Activated CD8-positive, alpha-beta memory T cell treated with anti-CD3 and anti-CD28 coated beads, Interleukin-2, amount 50 U/mL, for 4 hours (primary cell): ENCODE measurements at places on chromosomes 4 and X.

DNA sequence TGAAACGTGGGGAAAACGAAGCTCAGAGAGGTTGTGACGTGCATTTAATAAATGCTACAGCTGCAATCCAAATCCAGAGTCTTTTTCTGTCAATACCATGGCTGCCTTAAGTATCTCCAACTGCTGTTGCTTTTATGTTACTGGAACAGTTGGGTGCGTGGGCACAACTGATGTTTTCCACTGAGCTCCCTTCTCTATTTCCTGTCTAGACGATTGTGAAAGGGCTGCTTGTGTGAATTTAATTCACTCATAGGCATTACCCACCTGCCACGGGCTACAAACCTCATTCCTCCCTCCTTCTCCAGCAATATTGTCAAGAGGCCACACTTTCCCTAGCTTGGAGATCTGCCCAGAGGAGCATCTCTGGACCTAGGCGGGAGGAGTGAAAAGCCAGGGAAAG is 526.0 kb downstream of the MID1IP1 start:
- peak; percentile 38 for DNase-seq

DNA sequence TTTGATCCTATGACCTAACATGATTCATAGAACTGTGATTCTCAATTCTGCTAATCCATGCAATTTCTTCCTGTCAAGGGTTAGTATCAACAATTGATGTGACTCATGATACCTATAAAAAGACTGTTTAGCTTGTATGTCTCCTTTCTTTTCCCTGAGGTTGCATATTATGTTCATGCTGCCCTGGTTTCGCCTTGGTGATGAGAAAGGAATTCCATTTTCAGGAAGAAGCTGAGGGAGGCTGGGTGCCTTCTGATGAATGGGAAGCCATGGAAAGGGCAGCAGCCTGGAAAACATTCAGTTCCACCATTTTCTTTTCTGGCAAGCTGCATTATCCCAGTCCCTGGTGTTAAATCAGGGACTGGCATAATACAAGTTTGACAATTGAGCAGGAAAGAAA is 976.5 kb downstream of the RPA4 start:
- DNase-seq, result no peak

DNA sequence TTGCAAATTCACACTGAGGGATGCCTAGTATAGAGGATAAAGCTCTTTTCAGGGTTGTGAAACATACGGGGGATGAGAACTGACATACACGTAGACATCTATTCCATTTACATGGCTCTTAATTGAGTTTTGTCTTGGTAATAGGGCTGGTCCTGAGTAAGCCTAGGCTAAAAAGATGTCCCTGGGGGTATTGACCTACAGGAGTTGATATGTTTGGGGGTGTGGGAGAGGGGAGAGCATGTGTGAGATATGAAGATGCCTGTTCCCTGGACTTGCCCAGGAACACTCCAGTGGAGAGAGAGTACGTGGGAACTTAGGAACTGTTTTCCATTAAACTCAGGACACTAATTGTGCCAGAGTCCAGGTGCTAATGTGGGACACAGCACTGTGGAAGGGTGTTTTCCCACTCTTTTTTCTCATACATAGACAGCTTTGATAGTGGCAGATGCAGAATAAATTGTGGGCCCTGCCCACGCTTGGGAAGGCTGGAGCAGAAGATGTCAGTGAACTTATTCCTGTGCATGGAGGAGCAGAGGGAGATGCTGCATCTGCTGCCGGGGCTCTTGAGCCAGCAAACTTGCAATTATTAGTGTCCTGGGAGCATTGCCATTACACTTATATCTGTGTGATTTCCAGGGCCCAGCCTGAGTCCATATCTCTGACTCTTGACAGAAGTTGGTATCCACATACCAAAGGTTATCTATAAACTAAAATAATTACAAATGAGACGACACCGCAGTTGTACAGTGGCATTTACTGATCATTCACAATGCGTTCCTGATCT is 20.7 kb downstream of the SYNPO2 start:
- no peak for DNase-seq

DNA sequence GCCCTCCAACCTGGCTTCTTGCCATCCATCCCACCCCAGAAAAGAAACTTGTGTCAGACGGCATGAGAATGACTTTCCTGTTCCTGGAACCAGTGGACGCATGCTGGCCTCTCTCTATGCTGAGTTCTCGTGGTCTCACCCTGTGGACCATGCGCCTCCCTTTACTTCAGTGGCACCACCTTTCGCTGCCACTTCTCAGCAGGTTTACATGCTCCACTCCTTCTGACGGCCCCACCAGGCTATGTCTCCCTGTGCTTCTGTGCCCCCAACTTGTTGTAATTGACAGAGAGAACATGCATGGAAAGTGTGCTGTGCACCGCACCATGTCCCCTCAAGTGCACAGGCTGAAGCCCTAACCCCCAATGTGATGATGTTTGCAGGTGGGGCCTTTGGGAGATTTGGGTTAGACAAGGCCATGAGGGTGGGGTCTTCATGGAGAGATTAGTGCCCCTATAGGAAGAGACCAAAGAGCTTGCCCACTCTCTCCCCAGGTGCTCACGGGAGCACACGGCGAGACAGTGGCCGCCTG is 3.1 kb upstream of the PPP2R2C start:
- DNase-seq, result no peak

DNA sequence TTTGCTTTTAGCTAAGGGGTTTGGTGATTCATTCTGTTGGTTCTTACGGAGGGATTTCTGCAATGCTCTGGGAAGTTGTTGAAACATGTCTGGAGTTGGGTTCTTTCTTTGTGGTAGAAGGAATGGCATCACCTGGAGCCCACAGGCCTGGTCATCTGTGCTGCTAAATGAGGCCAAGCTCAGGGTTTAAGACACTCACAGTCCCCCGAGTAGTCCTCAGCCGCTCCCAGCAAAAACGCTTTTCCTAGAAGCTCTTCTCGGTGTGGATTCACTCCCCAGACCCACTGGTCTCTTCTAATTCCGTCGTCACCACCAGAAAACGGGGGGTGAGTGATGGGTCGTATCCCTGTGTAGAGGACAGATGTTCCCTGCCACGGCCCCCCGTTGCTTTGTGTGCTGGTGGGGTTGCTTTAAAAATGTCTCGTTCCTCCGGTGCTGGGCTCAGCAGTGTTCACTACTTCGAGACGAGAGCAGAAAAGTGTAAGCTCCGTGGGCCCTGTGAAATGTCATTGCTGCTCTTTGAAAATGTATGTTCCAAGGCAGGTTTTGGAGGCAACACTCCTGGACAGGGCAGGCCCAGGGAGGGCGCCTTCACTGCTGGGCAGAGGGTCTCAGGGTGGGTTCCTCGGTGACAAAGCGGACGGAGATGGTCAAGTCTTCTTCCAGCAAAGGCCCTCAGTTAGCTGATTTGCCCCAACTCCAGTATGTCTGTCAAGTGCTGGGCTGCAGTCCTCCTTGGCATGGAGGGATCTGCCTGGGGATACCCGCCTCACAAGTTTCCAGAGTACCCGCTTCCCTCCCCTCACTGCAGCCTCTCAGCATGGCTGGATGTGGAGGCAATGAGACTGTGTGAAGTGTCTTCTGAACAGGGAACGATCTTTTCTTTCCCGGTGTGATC is 37.3 kb downstream of the PSAPL1 start:
- no peak for DNase-seq

GRCh38 chrX:152960115-152960514 is 33.8 kb downstream of the PNMA5 start:
- DNase-seq, result no peak

GRCh38 chr4:4735136-4735750 is 124.2 kb upstream of the MSX1 start:
- no peak for DNase-seq

DNA sequence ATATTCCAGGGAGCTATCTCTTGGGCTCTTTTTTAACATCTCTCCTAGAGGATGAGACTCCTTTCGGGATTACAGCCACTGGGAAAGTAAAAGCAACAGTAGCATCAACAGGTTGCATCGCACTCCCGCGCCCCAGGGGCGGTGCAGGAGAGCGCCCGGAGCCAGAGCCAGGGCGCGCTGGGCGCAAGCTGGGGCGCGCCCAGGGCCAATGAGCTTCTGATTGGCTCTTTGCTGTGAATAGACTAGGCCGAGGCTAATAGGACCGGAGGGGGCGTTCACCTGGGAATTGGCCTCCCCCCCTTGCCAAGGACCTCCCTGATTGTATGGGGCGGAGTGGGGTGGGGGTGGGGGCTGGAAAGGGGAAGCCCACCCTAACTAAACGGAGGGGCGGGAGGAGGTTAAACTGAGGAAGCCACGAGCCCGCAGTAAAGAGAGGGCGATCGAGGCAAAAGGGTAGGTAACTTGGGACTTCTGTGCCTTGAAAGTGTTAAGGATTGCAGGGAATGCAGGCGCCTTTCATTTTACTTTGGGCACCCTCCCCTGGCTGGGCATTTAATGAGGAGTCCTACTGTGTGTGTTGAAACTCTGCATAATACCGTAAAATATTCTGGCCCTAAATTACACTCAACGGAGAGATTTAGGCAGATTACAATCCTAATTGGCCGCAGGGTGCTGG is 1.1 kb upstream of the ATOH1 start:
- DNase-seq, result no peak

GRCh38 chr4:39713691-39714090 is 15.8 kb downstream of the UBE2K start:
- DNase-seq, result no peak

GRCh38 chrX:38273453-38273852 is 52.8 kb upstream of the SRPX start:
- no peak for DNase-seq

DNA sequence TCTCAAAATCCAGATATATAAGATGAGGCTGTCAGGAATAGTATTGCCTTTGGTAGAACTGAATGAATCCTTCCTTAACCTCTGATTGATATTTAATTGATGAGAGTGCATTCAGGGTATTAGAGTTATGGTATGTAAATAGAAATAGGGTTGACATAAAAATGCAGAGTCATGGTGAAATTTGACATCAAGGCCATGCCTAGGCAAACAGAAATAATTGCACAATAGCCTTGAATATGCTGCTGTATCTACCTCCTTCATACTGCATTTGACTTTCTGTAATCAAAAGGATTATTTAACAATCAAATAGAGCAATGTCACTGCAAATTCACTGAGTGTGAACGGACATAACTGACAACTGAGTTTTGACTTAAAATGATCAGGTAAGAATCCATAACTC is 1316.3 kb downstream of the STIM2 start:
- no peak for DNase-seq

DNA sequence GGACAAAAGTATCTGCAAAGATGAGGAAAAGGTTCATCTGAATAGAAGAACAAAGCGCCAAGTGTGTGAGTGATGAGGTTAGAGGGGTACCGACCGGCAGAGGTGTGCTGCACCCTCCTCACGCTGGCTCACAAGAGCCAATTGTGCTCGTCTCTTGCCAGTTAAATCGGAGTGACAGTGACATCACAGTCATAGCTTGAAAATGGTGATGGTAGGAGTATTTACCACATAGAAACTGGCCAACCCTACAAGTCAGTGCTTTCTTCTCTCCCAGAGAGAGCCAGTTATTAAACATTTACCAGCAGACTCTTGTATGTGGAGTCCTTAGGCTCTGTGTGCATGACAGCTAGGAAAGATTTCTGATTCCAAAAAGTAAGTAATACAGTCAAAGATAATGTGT is 32.4 kb downstream of the CLDN22 start:
- DNase-seq, result no peak

DNA sequence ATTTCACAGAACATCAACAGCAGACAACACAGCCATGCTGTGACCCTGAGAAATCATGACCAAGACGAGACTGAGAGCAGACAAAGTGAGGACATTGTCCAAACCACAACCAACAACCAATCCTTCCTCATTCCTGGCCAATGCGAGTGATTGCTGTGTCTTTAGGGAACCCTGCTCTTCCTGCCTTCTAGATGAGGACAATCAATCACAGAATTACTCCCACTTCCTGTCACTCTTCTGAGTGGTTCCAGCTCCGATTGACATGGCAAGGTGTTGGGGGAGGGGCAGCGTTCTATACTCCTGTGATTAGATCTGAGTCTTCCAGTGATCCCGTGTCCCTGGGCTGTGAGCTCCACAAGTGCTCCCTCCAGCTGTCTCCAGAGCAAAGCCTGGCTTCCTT is 227.8 kb downstream of the STIM2 start:
- DNase-seq, result no peak

DNA sequence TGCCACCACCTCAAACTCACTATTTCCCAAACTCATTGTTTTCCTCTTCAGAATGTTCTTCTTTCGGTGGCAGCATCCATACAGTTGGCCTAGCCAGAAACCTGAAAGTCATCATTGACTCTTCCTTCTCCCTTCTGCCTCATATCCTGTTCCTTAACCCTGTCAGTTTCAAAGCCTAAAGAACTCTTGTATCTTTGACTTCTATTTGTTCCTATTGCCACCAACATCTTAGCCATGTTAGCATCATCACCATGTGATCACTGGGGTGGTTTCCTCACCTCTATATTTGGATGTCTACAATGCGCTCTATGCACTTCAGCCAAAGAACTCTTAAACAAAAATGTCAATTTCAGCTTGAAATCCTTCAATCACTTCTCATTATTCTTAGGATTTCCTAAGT is 29.0 kb downstream of the DDX60L start:
- DNase-seq, result no peak

GRCh38 chrX:145687146-145687545 is 130.5 kb upstream of the SLITRK2 start:
- no peak for DNase-seq

GRCh38 chr4:38023347-38024205 is 63.4 kb downstream of the PTTG2 start:
- no peak for DNase-seq

GRCh38 chr4:153759407-153760316 is at the start of gene RNF175:
Gene RNF175 (minus strand): TSS chr4:153760024. CDS start chr4:153759862, 162 bp downstream.
- DNase-seq, result peak; percentile 22

DNA sequence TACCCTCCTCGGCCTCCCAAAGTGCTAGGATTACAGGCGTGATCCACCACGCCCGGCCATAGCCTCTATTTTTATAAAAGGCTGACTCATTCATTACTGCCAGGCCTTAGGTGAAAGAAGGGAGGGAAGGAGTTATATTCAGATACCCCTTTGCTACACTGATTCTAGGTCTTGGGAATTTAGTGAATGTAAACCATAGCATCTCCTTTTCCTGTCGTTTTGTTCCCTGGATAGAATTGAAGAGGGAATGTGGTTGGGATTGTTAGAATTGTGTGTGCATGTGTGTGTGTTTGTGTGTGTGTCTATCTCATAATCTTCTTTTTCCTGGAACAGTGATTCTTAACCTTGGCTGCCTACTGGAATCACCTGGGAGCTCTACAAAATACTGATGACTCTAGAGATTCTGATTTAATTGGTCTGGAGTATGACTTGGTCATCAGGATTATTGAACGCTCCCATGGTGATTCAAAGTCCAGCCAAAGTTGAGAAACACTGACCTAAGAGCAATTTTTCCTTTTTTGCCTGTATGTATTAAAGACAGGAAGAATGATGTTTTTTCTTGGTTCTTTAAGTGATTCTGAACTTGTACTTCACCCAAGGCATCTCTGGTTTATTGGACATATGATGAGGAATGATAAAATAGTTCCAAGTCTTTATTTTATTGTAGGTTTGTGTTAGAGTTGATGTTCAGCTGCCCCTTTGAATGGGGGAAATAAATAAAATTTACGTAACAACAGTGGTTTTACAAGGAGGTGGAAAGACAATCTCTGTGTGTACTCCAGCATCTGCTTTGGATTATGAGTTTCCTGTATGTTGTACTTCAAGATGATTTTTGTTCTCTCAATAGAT is 37.0 kb downstream of the NAP1L5 start:
- no peak for DNase-seq
